ENCODE measurements at places on chromosomes 1 and 21. TPM values are rescaled to one million over a fixed set of nuclear protein-coding genes. Genes with fewer than 3 reads are reported as not detected.

GRCh38 chr21:14086553-14086952 lies 124.2 kb downstream of the LIPI start:
- no peak for DNase-seq

SCAMP3 gene
- 147 TPM for polyA plus RNA-seq

GRCh38 chr1:2984399-2985061 lies 36.7 kb upstream of the ACTRT2 start:
- DNase-seq = no peak

- no peak for DNase-seq
These were observed 14.0 kb upstream of the ZNF697 start for GRCh38 chr1:119662034-119662437.

DNA sequence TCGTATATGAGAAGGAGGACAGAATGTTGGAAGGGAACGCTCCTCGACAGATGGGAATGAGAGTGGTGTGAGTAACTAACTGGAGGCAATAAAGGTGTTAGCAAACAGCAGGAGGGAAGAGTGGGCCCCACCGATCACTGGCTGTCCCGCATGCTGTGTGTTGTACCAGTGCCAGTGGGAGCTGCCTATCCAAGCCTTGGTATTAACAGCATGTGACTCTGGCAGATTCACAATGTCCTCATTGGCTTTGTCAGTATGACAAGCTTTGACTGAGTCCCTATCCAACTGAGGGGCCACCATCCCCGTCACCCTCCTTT lies 188.3 kb downstream of the NRIP1 start:
- DNase-seq = no peak

DNA sequence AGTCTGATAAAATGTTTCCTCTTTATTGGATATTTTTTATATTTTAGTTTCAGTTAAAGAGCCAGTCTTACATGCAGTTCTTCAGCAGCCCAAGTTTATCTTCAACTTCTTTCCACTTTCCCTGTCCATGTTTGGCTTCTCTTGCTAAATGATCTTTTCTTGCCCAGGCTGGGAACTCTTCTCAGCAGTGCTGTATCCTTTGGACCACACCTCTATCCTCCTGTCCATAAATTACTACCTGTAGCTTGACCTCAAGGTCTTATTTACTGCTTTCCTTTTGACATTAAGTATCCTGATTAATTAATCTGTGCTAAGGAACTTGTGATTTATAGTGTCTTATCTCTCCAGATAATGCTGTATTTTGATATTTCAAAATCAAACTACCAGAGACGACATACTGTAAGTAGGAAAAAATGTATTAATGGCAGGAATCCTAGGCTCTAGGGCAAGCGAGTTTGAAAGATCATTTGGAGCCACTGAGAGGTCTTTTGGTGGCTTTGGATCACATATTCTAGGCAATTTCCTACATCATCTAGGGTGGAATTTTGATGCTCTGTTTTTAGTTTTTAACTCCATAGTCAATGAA lies 20.5 kb upstream of the PDC start:
- DNase-seq = no peak

GRCh38 chr1:229428256-229428655 lies 5.6 kb downstream of the ACTA1 start:
- no peak for DNase-seq

DNA sequence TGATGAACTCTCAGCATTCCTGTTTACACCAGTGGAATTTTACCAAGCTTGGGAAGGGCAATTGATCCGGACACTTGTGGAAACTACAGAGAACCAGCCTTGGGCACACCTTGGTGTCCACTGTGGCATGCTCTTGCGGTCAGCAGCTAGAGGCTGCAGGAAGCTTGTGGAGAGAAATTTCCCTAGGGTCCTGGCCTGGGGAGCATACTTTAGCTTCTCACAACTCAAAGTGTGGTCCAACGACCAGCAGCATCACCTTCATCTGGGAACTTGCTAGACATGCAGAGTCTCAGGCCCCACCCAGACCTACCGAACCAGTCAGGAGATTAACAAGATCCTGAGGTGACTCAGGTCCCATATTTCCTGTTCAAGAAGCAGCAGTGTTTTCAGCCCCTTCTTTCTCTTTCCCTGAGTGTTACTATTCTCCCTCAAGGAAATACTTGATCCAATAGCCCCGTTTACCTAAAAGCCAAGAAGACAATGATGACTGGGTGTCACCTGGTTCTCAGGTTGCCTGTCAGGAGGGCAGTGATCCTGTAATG lies 55.7 kb upstream of the KCNE2 start:
- no peak for DNase-seq

All from BJ (cell line).